ENCODE measurements at places on chromosomes 2 and 18.

DNA sequence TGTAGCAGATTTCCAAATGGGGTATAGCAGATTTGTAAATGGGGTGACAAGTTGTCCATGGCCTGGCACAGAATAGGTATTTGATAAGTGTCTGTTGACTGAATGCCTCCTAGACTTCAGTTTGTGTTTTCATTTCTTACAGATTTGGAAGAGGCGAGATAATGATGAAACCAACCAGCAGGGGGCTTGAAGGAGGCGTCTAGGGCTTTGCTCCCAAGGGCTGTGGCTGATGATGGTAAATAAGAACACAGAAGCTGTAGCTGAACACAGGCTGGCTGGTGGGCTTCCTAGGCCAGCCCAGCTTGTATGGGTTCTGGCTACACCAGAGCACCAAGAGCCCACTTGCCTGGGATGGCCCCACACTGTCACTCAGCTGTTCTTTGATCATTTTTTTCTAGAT is 19.4 kb downstream of the SFTPB start:
- no peak for DNase-seq

DNA sequence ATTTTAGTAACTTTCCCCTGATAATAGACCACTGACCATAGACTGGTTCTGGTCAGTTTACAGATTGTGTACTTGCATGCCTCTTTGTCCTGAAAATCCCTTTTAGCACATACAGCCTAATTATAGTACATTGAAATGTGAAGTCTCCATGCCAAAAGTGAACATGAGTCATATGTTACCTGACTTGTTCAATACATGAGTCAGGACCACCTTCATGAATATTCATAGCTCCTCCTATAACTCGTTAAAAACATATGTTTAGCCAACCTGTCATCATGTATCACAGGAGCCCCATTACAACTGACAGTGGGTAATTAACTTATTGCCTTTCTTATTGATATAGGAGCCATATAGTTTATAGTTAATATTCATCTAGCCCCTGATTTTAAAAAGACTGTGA is 78.6 kb downstream of the SH3YL1 start:
- no peak for DNase-seq

GRCh38 chr2:10980886-10981425 is 69.2 kb downstream of the KCNF1 start:
- DNase-seq = no peak

DNA sequence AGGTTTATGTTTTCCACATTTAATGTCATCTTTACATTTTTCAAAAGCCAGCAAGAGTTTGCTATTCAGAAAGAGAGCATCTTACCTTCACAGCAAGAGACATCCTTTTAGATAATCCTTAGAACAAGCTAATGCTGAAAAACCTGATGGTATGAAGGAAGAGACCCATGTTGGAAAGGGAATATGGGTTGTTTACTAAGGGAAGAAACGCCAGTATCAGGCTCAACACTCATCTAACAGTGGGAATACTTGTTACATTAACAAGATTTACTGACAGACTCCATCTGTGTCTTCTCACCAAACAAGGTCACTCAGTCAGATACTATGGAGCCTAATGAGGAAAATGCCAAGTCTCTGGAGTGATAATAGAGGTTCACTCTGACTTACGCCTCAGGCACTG is 1474.1 kb upstream of the SLC39A10 start:
- no peak for DNase-seq
